ENCODE measurements at places on chromosomes 13 and 19.

DNA sequence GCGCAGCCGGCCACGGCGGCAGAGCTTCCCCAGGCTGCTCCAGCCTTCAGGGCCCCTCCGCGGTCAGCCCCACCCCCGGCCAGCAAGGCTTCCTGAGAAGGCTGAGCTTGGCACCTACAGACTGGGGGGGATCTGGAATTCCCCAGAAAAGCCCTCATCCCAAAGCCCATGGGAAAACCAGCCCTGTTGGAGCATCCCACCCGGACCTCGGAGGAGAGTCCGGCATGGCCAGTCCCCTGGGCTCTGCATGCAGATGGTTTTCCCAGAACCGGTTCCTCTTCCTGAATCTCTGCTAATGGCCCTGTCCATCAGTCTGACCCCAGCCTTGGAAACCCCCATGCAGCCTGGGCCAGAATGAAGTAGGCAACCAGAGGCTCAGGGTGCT, 10.3 kb downstream of the RASA3 start:
- DNase-seq = no peak

GRCh38 chr13:91211510-91211909, 136.0 kb upstream of the MIR17HG start:
- DNase-seq = no peak

DNA sequence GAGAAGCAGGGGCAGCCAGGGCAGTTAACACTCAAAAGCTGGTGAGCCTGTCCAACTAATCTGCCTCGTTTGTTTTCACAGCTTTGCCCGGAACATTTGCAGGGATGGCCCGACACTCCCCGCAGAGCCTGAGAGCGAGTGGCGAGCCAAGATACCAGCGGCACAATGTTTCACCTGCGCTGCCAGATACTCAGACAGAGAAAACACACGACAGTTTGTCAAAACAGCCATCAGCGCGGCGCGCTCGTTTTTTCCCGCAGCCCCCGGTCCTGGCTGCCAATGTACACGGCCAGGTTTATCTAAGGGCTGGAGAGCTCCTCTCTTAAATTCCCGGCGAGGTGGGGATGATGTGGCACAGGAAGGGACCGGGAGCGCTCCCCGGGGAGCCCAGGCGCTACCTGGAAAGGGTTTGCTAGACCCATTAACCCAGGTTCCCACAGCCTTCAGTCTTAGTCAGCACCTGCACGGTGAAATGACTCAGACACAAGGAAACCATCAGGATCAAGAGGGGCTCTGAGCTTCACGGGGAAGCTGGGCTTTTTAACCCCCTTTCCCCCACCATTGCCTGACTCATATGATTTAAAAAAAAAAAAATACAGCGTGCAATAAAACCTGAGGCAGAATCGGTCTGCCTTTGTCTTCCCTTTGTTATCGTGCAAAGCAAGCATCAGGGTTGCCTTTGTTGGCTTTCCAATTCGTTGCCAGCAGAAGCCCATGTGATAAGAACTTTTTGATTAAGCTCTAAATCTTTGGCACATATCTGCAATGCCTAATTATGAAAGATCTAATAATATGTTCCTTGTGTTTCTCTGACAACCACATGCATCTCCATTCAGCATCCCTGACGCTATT, 186.2 kb downstream of the EFNB2 start:
- DNase-seq = no peak

DNA sequence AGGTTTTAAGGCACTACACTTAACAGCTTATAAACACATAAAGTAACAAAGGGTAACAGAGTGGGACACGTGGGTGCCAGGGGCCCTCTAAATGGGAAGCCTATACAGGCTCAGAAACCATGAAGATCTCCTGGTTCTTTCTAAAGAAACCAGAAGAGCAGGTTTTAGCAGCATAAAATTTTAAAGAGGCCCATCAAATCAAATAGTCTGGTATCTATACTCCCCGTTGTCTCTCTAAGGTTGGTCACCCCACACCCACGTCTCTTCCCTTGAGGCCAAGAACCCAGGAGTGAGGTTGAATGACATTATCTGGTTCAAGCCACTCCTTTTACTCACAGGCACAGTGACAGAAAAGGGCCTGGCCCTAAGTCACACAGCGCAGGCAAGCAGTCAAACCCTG, 4.6 kb upstream of the DYRK1B start:
- DNase-seq = no peak

DNA sequence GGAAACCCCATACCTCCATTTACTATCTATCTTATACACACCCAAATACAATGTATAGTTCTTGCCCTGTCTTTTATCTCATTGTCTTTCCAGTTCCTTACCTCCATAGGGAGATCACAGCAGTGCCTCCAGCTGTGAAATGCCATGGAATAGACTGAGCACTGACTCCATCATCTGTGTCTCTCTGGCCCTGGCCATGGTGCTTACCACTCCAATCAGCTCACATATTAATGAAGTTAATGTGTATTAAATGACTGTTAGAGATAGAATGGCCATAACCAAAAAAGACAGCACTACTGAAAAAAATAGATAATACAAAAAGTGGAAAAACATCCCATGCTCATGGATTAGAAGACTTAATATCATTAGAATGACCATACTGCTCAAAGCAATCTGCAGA, 240.4 kb upstream of the SOX21 start:
- DNase-seq = no peak

DNA sequence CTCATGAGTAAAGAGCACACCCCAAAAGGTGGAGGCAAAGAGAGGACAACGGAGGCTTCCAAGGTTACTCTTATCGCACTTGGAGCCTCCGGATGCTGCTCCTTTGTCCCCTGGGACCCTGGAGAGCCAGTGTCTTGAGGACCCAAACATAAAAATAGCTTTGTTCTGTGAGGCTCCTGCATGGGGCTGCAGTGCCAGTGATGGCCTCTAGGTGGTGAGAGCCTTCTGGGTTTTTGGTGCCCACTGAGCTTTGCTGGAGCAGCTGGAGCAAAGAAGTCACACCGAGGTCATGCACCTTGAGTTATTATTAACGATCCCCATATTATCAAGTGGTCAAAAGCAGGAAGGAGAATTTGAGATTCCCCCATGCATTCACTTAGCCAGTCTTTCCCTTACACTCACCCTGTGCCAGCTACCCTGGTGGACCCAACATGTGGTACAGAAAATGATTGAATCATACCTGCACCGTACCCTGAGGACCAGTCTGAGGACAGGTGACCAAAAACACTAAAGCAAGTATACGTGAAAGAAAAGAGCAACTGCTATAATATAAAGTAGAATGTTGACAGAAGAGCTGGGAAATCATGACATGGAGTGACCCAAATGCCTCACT, 41.5 kb downstream of the ZNF682 start:
- DNase-seq = peak; percentile 47

DNA sequence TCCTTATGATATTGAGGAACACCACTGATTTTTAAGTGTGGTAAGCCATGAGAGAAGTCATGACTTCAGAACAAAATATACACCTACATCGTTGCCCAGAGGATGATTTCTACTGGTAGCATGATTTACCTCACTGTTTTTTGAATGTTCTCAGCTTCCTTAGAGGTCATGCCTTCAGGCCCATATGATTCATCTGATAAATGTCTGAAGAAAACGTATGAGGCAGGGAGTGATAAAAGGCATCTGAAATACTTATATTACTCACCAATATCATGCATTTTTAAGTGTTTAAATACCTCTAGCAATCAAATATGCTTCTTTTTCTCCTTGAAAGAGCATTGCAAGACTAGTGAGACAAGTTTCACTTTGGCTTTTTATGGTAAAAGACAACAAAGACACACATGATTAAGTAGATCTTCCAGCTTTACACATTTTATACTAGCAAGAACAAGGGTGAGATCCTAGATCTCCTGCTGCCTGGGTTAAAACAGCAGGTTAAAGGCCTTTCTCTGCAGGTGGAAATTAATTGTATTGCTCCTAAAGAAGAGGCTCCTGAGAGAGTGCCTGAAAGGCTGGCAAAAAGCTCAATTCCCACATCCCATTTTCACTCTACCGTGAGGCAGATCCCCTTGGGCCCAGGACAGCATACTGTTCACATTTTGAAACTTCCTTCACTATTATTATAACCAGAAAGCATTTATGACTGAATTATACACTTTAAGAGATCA, 432.4 kb downstream of the SLITRK1 start:
- no peak for DNase-seq

DNA sequence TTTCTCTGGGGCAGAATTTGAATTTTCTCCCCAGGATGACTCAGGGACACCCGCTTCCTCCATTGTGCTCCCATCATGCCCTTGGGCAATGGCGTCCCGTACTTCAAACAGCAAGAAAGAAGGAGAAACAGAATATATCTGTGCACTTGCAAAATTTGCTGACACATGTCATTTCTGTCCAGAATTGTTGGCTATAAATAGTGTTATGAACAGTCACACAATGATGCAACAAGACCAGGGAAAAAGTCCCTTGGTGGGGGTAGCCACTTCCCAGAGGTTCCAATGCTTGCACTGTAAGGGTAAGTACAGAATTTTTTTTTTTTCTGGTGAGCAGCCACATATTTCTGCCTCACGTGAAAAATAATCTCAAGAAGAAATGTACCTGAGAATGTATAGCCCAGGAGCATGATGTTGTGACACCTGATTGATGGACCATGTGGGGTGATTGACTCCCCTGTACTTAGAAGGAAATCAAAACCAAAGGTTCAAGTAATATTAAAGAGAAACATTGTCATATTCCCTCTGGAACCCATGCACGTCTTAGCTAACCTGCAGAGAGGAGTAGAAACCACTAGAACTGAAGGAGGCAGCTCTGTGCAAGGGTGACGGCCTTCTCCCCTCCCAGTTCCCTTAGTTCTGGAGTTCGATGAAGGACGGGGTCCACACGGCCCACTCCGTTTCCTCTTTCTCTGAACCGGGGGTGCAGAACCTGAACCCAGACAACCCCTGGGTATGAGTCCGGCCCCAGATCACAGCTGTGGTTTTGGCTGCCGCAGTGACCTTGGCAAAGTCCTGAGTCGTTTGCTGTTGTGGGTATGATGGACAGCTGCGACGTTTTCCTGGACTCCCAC, 9.3 kb upstream of the LAIR1 start:
- no peak for DNase-seq

GRCh38 chr19:33471111-33471996, 50.2 kb downstream of the PEPD start:
- no peak for DNase-seq

DNA sequence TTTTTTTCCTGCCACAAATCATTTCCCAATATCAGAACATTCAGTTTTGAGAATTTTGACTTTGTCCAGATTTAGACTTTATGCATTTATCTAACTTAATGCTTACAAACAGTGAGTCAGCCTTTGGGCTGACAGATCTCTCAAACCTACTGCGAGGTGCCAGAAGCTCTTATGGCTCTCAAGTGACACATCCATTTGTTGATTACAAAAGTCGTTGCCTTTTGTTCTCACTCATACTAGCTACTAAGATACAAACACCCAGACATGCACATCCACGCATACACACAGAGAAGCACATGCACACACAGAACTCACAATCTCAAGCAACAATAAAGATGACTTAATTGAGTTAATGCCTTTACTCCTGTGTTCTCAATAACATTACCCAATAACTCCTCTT, 1147.5 kb downstream of the DIAPH3 start:
- DNase-seq = no peak

DNA sequence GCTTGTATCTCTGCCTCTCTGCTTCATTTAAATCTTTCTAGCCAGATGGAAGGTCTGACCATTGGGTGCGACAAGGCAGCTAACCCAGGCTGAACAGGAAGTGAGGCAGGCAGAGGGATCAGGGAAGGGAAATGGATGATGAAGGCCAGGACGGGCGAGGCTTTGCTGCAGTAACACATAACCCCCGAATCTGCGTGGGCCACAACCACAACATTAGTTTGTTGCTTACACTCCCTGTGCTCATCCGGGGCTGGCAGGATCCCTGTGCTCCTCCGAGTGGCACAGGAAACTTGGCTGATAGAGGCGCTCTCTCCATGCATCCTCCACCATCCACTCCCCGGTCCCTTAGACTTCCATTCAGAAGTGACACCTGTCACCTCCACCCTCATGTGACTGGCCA, 1.1 kb upstream of the FLT3LG start:
- no peak for DNase-seq

- DNase-seq = no peak
These were observed 64.5 kb upstream of the SLC10A2 start for GRCh38 chr13:103130681-103131210.

- DNase-seq = no peak
These were observed 201.8 kb upstream of the MIR17HG start for GRCh38 chr13:91145571-91146205.

DNA sequence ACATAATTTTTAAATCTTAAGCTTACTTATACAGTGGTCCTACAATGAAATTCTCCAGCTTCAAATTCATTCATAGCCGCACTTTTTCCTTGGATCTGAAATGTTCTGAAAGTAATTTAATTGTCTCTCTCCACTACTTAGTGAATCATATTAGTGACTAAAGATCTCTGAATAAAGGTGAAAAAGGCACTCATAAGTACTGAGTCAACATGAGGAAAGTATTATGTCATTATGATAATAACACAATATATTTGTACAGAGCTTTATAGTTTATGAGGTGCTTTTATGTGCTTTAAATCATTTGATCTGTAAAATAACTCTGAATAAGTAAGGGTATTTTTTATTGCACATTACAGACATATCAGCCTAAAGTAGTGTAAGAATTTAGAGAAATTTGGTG, 628.2 kb upstream of the SLITRK5 start:
- DNase-seq = no peak

- no peak for DNase-seq
These were observed 11.1 kb downstream of the GPR42 start for GRCh38 chr19:35381926-35382325.

GRCh38 chr19:53463263-53463662, 4.3 kb upstream of the ZNF813 start:
- DNase-seq = no peak

GRCh38 chr13:109333893-109334651, 452.3 kb downstream of the IRS2 start:
- no peak for DNase-seq

DNA sequence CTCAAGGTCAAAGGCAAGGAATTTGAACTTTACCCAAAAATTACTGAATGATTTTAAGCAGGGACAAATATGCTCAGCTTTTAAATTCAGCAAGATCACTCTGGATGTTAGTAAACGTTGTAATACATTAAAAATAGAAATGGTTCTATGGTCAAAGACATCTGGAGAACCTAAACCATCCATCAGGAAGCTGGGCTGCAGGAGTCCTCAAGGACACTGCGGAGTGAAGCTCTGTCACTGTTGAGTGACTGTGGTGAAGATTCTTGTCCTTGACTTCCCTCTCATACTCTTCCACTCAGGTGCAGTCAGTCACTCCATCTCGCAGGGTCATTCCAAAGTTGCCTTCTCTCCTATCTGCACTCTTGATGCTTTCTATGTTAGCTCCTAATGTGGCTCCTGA, 450.7 kb downstream of the FOXO1 start:
- no peak for DNase-seq

GRCh38 chr19:40762754-40763470, 11.9 kb downstream of the SNRPA start:
- no peak for DNase-seq

DNA sequence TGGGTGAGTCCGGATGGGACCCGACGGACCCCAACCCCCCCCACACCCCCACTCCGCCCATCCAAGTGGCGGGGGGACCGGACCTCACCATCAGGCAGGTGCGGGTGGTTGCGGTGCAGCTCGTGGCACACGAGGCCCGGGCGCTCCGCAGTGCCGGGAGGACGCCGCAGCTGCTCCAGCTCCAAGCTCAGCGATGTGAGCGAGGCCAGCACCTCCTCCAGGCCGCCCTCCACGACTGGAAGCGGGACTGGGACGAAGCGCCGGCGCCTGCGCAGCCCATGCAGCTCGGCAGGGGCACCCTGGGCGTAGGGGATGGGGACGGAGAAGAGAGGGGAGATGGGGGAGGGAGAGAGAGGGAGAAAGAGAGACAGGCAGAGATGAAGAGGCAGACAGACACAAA, 30.1 kb upstream of the OLFM2 start:
- no peak for DNase-seq

- DNase-seq = no peak
These were observed 37.2 kb downstream of the SLITRK1 start for GRCh38 chr13:83845106-83845505.

Data from activated naive CD4-positive, alpha-beta T cell treated with Interleukin-2 at 50 U/mL for 16 hours (primary cell).